KG1 (cell line): ENCODE measurements at places on chromosomes 3 and 15.
A peak's percentile ranks its signal among the peaks of the same experiment; 100 is the strongest.

- no peak for DNase-seq
Measured at GRCh38 chr3:176755977-176756376, 441.3 kb downstream of the TBL1XR1 start.

GRCh38 chr3:132549890-132550578 is 47.0 kb upstream of the ACKR4 start:
- peak; percentile 13 for DNase-seq

- DNase-seq: no peak
Measured at GRCh38 chr3:133038089-133038730, at the start of gene TMEM108. Gene TMEM108 (plus strand): TSS chr3:133038391.

GRCh38 chr3:59774000-59774399 is 724.2 kb upstream of the CFAP20DC start:
- no peak for DNase-seq

- no peak for DNase-seq
Measured at GRCh38 chr3:11606865-11607440, 36.8 kb downstream of the VGLL4 start.

DNA sequence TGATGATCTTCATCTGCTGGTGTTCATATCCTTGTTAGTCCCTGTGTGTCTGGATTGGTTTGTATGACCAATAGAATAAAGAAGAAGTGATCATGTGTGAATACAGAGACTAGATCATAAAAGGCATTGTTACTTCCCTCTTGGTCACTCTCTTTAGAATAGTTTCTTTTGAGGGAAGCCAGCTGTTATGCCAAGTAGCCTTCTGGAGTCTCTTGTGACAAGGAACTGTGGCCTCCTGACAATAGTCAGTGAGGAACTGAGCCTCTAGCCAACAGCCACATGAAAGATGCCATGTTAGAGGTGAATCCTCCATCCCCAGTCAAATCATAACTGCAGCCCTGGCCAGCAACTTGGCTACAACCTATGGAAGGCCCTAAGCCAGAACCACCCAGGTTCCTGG is 63.0 kb upstream of the SMAD3 start:
- DNase-seq: no peak

DNA sequence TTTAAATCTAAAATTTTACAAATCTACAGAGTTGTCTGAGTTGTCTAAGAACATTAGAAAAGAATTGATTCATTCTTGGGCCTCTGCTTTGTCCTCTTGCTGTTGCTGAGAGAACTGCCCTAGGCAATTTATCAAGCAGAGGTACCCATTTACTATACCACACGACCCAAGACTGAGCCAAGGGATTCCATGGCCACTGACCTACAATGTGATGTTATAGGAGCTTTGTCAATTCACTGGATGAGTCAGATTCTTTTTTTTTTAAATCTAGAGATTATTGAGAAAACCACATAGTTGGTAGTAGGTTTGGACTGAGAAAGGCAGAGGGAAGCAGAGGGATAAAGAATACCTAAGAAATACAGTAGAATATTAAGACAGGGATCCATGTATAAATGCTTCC is 55.3 kb downstream of the TRAT1 start:
- DNase-seq: no peak

GRCh38 chr15:29142129-29142747 is 127.4 kb downstream of the NSMCE3 start:
- DNase-seq: no peak

- peak; percentile 36 for DNase-seq
Measured at GRCh38 chr3:69425249-69425648, 39.4 kb upstream of the FRMD4B start.

- no peak for DNase-seq
Measured at GRCh38 chr3:185687271-185687878, 101.3 kb downstream of the SENP2 start.

GRCh38 chr3:102125197-102125993 is 276.1 kb downstream of the NFKBIZ start:
- DNase-seq: no peak

- DNase-seq: no peak
Measured at GRCh38 chr15:89910891-89911626, 1.7 kb downstream of the ARPIN start.

DNA sequence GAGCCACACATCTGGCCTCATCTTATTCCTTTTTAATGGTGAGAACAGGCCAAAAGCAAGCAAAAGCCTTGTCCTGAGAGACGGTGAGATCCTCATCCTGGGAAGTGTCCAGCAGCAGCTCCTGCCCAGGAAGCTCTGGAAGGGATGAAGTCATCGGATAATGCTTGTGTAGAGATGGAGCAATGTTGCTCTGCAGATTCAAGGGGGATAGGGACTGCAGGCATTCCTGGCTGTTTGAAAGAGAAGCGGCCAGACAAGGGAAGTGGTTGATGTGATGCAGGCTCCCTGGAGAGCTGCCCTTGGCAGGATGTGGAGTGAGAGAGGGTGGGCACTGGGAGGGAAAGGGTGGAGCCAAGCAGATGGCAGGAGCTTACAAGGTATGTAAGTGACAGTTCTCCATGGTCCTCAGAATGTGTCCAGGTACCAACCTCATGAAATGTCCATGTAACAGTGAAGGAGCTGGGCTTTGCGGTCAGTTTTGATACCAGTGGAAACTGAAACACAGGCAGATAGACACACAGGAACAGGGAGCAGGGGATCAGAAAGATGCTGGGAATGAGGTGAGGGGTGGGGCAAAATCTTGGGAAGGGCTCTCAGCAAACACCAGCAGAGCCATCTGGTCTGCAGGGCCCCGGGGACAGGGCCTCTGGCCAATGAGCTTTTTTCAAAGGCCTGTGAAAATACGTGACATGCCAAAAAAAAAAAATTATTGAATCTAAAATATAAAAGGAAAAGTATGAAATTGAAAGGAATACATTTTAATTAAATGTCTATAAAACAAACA is 32.2 kb upstream of the LACTB start:
- DNase-seq: no peak

GRCh38 chr3:153567556-153567955 is 405.5 kb downstream of the RAP2B start:
- DNase-seq: no peak

- no peak for DNase-seq
Measured at GRCh38 chr3:59126446-59126845, 76.6 kb upstream of the CFAP20DC start.

- no peak for DNase-seq
Measured at GRCh38 chr3:60282866-60283265, 968.4 kb downstream of the FHIT start.

GRCh38 chr3:119437691-119438258 is 25.6 kb downstream of the TMEM39A start:
- DNase-seq: no peak

- DNase-seq: no peak
Measured at GRCh38 chr3:194809382-194809781, 123.7 kb downstream of the FAM43A start.

- DNase-seq: no peak
Measured at GRCh38 chr3:72418244-72418643, 430.0 kb downstream of the SHQ1 start.

- DNase-seq: no peak
Measured at GRCh38 chr3:126149960-126150515, 30.3 kb downstream of the ALDH1L1 start.

DNA sequence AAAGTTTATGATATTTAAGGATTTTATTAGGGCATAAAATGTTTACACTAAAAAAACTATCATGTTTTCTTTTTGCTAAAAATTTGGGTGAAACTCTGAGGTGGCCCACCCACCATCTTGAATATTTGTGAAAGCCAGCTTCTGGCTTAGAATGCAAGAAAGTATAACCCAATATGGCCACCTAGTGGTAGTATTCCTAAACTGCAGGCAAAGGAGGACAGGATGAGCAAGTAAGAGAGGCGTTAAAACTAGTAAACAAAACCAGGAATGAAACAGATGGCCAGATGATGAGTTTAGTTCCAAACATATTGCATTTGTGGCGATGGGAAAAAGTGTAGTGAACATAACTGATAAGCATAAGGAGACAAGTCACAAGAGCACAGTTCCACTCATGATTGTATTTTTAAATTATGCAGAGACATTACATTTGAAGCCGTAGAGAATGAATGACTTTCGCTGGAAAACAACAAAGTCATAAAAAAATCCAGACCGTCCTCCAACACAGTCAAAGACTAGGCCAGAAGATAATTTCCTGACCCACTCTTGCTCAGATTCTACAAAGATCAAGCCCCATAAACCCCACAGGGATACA is 103.3 kb upstream of the PRTG start:
- DNase-seq: peak; percentile 13

DNA sequence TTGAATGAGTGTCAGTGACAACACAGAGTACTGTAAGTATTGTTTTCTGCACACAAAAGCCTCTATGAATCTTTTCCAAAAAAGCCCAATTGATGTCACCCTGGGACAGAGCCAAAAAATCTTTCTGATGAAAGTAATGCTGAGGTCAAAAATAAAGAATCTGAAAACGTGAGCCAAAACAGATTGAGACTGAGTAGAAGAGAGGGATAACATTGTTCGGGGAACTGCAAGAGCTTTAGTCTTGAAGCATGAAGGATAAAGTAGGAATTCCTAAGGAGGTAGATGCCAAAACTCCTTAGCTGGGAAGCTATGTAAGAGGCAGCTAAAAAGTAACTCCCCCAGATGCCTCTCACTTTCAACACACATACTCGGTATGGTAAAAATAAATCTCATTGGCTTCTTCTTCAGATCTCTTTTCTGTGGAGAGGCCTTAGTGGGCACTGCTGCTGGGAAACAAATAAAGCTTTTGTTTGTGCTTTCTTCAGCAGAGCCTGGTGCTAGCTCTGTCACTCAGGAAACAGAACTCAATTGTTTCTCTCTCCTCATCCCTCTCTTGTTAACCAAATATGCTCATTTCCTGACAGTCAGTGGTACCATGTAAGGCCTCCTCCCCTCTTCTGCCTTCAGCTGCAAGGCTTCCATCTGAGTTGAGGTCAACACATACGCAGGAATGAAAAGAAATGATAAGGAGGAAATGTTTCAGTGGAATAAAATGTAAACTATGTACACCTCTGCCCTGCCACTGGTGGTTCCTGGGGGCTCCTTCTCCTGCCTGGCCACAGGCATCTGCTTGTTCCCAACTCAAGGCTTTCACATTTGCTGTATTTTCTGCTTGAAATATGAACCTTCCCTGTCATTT is 58.1 kb downstream of the CD200 start:
- DNase-seq: peak; percentile 59

- DNase-seq: no peak
Measured at GRCh38 chr3:160812304-160812703, 56.3 kb downstream of the PPM1L start.

GRCh38 chr3:128804811-128805155 is 74.6 kb upstream of the ACAD9 start:
- DNase-seq: no peak

- DNase-seq: no peak
Measured at GRCh38 chr3:135967867-135968266, 2.3 kb downstream of the PPP2R3A start.

DNA sequence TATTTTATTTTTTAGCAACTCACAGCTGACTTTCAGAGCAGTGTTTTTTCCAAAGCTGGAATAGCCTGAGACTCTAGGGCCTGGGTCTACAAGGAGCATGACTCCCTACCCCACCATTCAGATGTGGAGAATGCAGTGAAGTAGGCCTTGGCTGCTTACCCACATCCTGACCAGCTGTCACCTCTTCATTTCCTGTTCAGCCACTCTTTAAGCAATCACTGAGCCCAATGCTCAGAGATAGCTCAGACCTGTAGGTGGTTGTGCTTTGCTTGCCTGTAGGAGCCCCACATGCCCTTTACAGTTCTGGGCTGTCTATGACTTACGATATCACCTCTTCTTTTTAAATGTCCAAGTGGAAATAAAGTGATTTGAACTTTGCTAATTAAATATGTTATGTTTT is 148.1 kb downstream of the NEK11 start:
- DNase-seq: peak; percentile 25

GRCh38 chr15:59543721-59544547 is 67.6 kb upstream of the GCNT3 start:
- no peak for DNase-seq

DNA sequence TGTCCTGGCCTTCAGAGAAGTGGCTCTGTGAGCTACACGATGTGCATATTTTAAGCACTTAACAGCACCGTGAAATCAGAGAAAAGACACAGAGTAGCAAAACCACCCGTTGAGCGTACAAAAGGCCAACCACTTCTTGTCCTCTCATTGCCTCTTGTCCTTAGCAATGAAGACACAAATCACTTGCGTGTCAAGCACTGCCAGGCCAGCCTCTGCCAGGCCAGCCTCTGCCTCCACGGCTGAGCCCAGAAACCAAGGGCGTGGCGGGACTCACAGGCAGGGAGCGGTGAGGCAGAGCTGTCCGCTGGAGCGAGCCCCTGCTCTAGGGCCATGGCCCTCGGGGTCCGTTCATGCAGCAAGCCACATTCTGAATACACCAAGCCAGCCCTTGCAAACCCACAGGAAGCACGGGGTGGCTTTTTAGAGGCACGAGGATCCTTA is 4.0 kb downstream of the MUC4 start:
- DNase-seq: no peak
